Activated T-cell treated with anti-CD3 and anti-CD28 coated beads, Interleukin-2, amount 50 U/mL, for 4 hours (primary cell): ENCODE measurements at places on chromosomes 5 and 9. TPM values are rescaled to one million over a fixed set of nuclear protein-coding genes. Genes with fewer than 3 reads are reported as not detected.

SMIM33 gene
- not detected for total RNA-seq

PLEKHG4B gene
- total RNA-seq = 0.37 TPM

FAM81B gene
- total RNA-seq = not detected

LECT2 gene
- total RNA-seq = not detected

FREM1 gene
- total RNA-seq = 0.14 TPM

- DNase-seq = no peak
Measured at GRCh38 chr9:17003576-17004240, 131.1 kb upstream of the CNTLN start.

DNA sequence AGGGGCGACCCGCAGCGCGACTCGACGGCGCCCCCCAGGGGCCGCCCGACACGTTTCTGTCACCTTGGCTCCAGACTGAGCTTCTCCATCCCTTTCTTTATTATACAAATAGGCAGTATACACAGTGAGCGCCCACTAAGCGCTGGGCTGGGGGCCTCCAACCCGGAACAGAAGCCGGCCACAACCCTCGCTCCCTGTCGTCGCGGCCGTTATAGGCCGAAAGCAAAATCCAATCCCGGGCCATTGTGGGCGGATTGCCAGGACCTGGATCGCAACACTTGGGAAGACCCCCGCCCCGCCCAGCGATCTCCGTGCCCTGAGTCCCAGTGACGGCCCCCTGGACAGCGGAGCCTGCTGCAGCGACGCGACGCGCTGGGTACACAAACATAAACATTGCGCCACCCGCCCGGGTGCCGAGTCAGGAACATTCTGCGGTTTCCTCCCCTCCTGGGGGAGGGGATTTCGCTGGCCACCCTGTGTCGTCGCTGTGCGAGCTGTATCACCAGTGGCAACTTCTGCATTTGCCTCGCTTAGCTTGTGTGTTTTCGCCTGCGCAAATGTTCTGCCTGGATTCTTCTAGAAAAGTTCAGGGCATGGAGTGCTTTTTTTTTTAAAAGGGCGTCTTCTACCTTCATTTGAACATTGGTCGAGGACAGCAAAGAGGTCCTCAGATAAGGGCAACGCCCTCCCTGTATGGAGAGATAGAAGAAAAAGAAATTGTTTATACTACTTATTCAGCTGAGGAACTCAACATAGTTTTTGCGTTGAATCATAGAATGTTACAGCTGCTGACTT lies 1.3 kb upstream of the DUSP1 start:
- DNase-seq = peak; percentile 72

DNA sequence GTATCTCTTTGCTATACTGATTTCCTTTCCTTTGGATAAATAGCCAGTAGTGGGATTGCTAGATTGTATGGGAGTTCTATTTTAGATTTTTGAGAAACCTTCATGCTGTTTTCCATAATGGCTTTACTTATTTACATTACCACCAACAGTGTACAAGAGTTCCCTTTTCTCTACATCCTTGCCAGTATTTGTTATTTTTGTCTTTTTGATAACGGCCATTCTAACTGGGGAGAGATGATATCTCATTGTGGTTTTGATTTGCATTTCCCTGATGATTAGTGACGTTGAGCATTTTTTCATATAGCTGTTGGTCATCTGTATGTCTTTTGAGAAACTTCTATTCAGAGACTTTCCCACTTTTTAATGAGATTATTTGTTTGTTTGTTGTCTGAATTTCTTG lies 25.8 kb downstream of the NADK2 start:
- no peak for DNase-seq

GRCh38 chr5:125272357-125272756 lies 525.9 kb upstream of the ZNF608 start:
- DNase-seq = no peak

DNA sequence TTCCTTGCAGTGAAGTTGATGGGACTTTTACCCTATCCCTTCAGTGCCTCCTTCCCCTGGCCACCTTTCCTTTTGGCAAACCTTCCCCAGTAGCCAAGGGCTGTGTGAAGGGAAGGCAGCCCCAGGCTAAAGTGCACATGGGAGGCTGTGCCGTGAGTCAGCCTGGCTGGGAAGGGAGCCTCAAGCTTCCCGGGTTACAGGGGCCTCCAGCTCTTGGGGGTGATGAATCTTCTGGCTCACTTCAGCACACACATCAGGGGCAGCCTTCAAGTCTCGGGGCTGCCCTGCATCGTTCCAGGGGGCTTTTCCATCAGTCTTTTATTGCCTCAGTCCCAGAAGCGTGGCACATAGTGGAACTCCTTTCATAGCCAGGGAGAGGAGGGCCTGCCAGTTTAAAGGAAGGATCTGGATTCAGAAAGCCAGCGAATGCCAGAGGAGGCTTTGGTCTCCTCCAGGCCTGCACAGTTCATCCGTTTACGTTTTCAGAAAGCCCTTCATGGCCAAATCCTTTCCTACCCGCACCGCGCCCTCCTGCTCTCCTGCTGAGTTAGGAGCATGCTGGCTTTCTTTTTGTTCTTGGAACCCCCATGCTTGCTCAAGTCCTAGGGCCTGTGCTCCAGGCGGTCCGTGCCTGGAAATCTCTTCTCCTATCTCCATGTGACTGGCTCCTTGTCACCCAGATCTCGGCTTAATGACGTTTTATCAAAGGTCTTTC lies 134.8 kb upstream of the KLF4 start:
- no peak for DNase-seq

- DNase-seq = no peak
Measured at GRCh38 chr9:126652140-126652582, 38.4 kb downstream of the LMX1B start.

- no peak for DNase-seq
Measured at GRCh38 chr5:167929841-167930240, 361.6 kb upstream of the WWC1 start.
